Lower leg skin (tissue), 4 donors: ENCODE measurements at places on chromosomes 5 and 9. TPM values are rescaled to one million over a fixed set of nuclear protein-coding genes. Genes with fewer than 3 reads are reported as not detected.
A peak's percentile ranks its signal among the peaks of the same experiment; 100 is the strongest.

DNA sequence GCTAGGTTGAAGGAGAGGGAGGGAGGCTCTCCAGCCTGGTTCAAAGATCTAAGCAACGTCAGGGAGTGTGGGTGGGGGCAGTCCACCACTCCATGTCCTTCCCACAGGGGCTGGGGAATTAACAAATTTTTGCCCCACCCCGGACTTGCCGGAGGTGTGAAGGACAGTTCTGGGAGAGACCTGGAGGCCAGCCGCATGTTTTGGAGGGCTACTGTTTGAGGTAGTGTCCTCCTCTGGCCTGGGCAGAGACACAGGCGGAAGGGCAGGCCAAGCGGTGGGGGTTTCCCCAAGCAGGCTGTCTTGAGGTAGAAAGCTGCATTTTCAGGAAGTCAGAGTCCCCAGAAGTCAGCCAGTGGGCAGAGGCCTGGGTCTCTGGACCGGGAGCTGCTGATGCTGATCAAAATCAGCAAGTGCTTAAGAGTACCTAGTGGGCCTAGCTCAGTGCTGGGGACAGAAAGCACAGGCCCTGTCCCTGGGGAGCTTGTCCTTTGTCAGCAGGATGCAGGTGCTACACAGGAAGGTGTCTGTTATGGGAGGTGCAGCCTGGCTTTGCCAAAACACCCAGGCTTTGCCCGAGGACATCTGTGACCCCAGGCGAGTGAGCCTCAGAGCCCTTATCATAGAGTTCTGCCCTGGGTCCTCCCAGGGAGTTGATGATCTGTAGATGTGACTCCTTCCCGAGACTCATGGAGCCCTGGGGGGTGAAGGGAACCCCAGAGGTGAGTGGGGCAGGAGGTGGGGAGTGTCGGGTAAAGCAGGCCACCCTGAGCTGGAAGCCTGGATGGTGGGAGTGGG lies 18.5 kb downstream of the JADE2 start:
- no peak for DNase-seq

Gene TMEM174
- not detected for total RNA-seq

Gene VAV2
- 6.9 TPM for total RNA-seq

Gene PCSK5
- 9.1 TPM for total RNA-seq

- DNase-seq = no peak
These were observed 86.5 kb upstream of the NEURL1B start for GRCh38 chr5:172554562-172554961.

Gene PAEP
- total RNA-seq = 0.71 TPM

DNA sequence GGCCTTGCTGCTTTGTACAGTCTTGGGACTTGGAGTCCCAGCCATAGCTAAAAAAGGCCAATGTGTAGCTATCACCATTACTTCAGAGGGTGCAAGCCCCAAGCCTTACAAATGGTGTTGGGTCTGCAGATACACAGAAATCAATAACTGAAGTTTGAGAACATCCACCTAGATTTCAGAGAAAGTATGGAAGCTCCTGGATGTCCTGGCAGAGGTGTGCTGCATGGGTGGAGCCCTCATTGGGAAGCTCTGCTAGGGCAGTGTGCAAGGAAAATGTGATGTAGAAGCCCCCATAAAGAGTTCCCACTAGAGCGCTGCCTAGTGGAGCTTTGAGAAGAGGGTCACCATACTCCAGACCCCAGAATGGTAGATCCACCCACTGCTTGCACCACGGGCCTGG lies 626.7 kb upstream of the COX7C start:
- DNase-seq = no peak

GRCh38 chr5:138177941-138178515 lies 402 bp downstream of the BRD8 start:
- peak; percentile 20 for DNase-seq

Gene TRPM6
- 0.44 TPM for total RNA-seq

GRCh38 chr9:20524776-20525175 lies 97.5 kb downstream of the MLLT3 start:
- no peak for DNase-seq

GRCh38 chr5:9156282-9156681 lies 389.6 kb downstream of the SEMA5A start:
- DNase-seq = peak; percentile 87

GRCh38 chr5:61363401-61364114 lies 31.5 kb downstream of the ZSWIM6 start:
- DNase-seq = no peak

DNA sequence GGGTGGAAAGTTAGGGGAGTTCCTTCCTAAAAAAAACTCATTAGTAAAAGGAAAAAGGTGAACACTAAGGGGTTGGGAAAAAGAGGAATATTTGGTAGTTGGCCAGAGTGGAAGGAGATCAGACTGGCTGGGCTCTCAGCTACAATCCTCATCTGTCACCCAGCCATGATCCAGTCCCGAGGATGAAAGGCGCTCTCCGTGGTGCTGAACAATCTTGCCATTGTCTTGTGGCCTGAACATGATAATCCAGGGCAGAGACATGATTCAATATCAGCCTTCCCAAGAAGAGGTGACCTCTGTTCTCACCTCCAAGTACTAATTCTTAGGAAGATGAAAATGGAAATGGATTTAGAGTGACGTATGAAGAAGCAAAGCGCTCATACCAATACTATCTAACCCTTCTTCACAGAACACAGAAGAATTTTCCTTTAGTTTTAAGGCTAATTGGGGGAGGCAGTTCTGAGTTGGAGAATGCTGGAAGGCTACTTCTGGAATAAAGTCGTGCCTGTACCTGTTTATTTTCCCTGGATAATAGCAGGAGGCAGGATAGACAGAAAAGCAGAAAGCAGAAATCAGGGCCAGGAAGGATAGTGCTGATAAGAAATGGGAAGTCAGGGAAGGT lies 36.6 kb upstream of the MYORG start:
- no peak for DNase-seq

GRCh38 chr9:92720209-92720765 lies 44.3 kb downstream of the BICD2 start:
- DNase-seq = no peak

GRCh38 chr5:126052120-126052519 lies 371.1 kb upstream of the GRAMD2B start:
- DNase-seq = no peak

GRCh38 chr9:109940561-109940960 lies 160.6 kb downstream of the PALM2AKAP2 start:
- no peak for DNase-seq

Gene KIF4B
- not detected for total RNA-seq

GRCh38 chr5:31717561-31717960 lies 78.6 kb downstream of the PDZD2 start:
- DNase-seq = peak; percentile 65

DNA sequence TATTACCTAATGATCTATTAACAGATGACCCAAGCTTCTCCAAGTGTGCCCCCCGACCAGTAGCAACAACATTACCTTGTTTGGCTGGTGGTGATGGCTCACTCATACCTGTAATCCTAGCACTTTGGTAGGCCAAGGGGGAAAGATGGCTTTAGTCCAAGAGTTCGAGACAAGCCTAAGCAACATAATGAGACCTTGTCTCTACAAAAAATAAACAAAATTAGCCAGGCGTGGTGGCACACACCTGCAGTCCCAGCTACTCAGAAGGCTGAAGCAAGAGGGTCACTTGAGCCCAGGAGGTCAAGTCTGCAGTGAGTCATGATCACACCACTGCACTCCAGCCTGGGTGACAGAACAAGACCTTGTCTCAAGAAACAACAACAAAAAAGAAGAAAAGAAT lies 62.9 kb downstream of the GCNT1 start:
- DNase-seq = no peak

DNA sequence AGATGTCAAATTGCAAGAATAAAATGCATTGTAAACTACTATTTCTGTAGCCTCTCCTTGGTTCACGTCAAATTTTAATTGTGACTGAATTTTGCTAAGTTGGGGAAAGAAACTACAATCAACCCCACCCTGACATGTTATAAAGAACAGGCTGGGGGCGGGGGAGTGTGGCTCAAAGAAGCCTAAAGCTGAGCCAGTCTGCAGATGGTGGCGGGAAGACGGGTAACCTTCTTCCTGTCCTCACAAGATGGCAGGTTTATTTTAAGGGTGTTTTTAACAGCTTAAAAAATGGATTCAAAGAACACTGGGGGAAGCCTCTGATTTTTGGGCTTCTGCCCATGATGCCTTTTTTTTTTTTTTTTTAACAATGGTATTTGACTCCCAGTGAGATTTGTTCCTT lies 68.5 kb upstream of the MELK start:
- DNase-seq = no peak

Gene PFN3
- total RNA-seq = not detected

DNA sequence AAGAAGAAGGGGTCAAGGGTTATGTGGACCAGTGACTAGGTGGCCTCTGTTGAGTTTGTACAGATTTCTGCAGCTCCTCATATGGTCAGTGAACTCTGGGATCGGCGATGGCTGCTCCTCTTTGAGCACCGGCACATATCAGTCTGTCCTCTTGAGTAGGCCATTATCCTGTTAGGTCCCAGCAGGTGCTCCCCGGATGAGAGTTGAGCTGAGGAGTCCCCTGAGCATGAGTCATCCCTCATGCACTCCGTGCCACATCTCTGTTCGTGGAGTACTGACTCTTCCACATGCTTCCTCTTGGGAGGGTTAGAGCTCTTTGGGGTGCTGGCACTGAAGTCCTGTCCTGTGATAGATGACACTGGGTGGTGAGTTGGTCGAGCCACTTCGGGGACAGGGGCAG lies 143.7 kb downstream of the PTTG1 start:
- DNase-seq = no peak

Gene SLC35A4
- 64.1 TPM for total RNA-seq
